Kidney glomerular epithelial cell (primary cell): ENCODE measurements at places on chromosomes 2 and 18.
A peak's percentile ranks its signal among the peaks of the same experiment; 100 is the strongest.

DNA sequence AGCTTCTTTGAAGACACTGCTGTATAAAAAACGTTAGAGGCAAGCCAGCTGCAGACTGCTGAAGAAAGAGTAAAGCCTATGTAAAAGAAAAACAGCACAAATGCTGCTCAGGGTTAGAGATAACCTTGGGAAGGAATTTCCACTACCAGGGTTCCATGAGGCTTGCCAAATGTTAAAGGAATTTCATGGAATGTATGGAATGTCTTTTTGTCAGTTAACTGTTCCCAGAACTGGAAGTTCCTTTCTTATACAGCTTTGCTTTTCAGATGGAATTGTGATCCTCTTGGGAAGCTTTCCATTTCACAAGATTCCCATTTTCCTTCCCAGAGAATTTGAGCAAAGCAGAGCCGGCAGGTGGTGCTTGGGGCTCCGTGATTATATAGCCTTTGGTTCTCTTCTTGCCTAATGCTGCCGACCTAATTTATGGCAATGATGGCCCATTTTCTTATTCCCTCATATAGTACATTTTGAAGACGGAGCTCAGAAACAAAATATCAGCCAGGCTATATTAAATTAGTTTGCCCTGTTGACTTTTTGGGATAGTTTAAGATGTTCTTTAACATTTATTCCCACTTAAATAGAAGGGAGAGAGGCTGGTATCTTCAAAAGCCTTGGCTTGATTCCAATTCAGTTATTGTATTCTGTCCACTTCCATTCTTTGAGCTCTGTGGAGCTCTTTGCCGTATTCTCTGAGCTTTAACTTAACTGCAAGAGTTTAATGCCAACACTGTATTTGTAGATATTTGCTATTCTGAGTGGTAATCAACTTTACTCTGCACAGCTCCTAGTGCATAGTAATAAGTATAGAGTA lies 162.3 kb downstream of the PHLPP1 start:
- DNase-seq: peak; percentile 51

DNA sequence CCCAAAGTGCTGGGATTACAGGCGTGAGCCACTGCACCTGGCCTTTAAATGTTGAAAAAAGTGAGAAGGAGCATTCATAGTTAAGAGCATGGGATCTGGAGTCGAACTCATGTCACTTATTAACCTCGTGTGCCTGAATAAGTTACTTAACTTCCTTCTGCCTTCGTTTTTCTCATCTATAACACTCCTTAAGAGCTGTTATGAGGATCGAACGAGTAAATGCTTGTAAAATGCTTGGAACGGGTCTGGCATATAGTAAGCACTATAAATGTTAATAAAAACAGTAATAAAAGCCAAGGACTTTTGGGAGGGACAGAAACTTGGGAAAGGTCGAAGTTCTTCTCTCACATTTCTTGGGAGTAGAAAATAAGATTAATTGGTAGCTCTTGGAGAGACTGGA lies 40.8 kb downstream of the RAB10 start:
- no peak for DNase-seq

GRCh38 chr2:206764673-206765241 lies 371 bp downstream of the MDH1B start:
- no peak for DNase-seq

DNA sequence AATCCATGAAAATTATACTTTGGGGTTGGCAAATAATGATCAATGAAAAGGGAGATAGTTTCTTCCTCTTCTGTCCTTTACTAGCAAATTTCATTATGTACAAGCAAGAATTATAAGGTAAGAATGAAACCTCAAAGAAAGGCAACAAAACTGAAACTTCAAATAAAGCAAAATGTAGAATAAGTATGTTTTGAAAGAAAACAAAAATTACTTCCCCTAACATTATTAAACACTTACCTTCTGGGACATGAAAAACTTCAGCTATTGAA lies 29.4 kb downstream of the THADA start:
- DNase-seq: no peak

- no peak for DNase-seq
Measured at GRCh38 chr2:193703411-193703810, 1508.7 kb upstream of the TMEFF2 start.

DNA sequence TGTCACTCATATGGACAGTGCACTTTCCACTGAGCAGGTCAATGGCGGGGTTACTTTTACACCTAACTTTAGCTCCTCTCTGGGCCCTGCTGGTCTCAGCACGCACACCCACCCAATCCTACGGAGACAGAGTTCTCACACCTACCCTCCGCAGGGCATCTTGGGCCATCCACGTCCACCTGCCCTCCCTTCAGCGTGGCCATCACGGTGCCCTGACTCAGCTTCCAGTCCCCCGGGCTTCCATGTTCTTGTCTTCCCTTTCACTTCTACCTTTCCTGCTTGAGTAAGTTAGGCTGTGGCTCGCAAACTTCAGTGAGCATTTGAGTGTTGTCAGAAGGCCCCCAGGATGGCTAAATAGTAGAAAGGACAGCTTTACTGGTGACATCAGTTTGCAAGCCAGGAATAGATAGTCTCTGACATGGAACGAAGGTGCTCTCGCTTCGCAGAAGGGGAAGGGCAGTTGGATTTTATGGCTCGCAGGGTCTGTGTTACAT lies 232.4 kb downstream of the SEPTIN10 start:
- no peak for DNase-seq

DNA sequence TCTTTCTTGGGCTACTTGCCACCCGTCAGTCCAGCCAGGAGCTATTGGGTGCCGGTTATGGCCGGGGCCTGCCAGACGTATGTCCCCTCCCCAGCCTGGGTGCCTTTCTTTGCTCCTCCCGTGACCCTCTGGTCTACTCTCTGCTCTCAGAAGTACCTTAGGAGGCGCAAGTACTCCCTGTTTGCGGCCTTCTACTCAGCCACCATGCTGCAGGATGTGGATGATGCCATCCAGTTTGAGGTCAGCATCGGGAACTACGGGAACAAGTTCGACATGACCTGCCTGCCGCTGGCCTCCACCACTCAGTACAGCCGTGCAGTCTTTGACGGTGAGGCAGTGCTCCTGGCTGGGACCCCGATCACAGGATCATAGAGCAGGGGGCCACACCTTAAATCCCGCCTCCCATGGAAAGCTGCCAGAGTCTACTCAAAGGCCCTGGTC lies 99.5 kb downstream of the DYSF start:
- no peak for DNase-seq

GRCh38 chr18:12934454-12935071 lies 13.2 kb upstream of the SEH1L start:
- DNase-seq: peak; percentile 54

DNA sequence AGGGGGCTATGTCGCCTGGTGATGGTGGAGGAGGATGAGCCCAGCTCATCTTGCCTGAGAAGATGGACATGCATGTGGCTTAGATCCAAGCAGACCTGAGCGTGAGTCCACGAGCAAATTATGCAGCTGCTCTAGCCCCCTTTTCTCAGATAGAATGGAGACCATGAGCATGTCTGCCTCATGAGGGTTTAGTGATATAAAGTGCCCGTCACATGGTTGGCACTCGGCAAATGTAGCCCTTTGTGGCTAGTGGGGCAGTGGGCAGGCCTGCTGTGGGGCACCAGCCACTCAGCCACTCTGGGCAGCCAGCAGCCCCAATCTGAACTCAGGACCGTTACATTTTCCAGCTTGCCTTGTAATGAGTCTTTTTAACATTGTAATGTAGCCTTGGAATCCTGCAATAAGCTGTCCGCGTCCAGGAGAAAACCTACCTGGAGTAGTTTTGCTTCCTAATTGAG lies 92.1 kb upstream of the HS6ST1 start:
- no peak for DNase-seq

DNA sequence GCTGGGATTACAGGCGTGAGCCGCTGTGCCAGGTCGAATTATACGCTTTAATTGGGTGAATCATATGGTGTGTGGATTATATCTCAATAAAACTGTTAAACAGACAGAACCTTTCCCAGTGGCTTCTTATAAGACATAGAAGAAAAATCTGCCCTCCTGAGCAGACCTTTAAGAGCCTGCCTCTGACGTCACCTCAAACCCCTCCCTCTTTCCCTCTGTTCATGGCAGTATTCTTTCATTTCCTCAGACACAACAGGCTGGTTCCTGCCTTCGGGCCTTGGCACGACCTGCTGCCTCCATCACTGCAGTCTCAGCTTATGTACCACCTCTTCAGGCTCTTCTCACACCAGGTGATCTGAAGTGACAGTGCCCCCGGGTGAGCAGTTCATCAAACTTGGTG lies 14.0 kb upstream of the PDIA6 start:
- no peak for DNase-seq

DNA sequence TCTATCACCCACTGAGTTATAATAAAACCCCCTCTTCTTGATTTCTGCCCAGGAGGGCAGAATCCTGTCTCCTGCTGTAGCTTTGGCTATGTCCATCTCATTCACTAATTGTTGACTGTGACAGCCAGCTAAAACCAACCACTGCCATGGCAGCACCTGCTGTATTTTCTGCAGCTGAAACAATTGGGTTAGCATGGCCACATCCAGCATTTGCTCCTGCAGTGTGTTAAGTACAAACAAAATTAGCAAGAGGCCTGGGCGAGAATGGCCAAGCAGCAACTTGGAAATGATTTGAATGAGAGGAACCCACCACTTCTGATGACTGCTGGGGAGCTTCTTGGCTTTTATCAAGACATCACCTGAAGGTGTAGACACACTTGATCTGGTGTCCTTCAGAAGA lies 89.4 kb upstream of the LRRTM1 start:
- DNase-seq: no peak

GRCh38 chr18:59426855-59427254 lies 67.8 kb upstream of the LMAN1 start:
- DNase-seq: no peak
